Endothelial cell of umbilical vein (primary cell): ENCODE measurements at places on chromosomes 12 and 14. TPM values are rescaled to one million over a fixed set of nuclear protein-coding genes. Genes with fewer than 3 reads are reported as not detected.

DNA sequence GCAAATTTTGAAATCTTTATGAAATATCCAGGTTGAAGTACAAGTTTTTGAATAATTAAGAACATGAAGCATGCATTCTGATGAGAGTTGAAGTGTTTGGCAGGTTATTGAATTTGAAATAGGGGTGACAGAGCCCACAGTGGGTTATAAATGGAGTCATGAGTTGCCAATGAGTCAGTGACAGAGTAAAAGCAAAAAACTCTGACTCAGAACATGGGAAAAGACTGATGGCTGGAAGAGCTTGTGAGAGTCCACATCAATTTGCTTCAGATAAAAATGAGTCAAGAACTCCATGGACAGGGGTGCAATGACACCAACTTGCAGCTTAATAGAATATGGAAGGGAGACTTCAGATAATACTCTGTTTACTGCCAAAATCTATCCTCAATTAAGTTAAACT, 105.3 kb downstream of the SLC6A15 start:
- DNase-seq, result no peak

DNA sequence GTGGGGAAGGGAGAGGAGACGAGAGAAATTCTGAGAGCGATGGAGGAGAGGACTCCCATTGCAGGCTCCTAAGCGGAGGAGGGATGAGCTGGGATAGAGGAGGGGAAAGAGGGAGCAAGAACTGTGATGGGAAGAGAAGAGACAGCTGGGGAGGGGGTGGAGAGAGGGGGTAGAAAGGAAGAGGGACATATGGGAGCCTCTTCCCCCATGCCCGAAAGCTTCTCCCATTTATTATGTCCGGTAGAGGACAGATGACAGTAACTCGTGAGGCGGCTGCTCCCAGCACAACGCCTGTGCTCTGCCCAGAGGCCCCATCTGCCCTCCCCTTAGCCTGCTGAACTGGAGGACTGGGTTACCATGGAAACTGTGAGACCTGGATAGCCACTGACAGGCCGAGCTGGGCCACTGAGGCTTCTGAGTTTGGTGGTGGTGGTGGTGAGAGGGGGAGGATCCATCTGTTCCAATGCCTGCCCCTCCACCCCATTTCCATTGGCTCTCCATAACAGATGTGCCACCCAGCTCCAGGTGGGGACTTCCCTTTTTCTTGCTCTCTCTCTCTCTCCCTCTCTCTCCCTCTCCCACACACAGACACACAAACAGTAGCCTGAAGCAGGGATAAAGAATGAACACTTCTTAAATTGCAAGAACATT, 8.3 kb downstream of the CPNE6 start:
- DNase-seq, result no peak

GRCh38 chr12:116672842-116673516, 64.9 kb downstream of the SPRING1 start:
- no peak for DNase-seq

GRCh38 chr14:32567543-32568384, 238.7 kb downstream of the AKAP6 start:
- DNase-seq, result peak; percentile 40

The APOLD1 gene
- 5.3 and 6.0 TPM in 2 replicates for total RNA-seq
